PC-9 (cell line): ENCODE measurements at places on chromosomes 11 and 22.

GRCh38 chr11:134019500-134019899, 49.4 kb upstream of the JAM3 start:
- no peak for DNase-seq

- no peak for DNase-seq
Measured at GRCh38 chr11:128288368-128288767, 299.0 kb downstream of the ETS1 start.

- DNase-seq = no peak
Measured at GRCh38 chr22:38030311-38031133, 26.7 kb upstream of the PICK1 start.

GRCh38 chr11:8331767-8332166, 68.1 kb upstream of the LMO1 start:
- no peak for DNase-seq

GRCh38 chr11:34789196-34789834, 126.9 kb downstream of the APIP start:
- DNase-seq = no peak
